T-cell (primary cell): ENCODE measurements at places on chromosomes 3 and 15. TPM values are rescaled to one million over a fixed set of nuclear protein-coding genes. Genes with fewer than 3 reads are reported as not detected.

GRCh38 chr3:113498221-113499005, 16.5 kb downstream of the SPICE1 start:
- H3K27ac ChIP-seq = no peak overlapping the region
- no peak overlapping the region for H3K4me3 ChIP-seq
- no peaks in the 10 kb centered on the region for H3K36me3 ChIP-seq
- H3K27me3 ChIP-seq = no peaks in the 10 kb centered on the region
- no peaks in the 10 kb centered on the region for H3K4me1 ChIP-seq

DNA sequence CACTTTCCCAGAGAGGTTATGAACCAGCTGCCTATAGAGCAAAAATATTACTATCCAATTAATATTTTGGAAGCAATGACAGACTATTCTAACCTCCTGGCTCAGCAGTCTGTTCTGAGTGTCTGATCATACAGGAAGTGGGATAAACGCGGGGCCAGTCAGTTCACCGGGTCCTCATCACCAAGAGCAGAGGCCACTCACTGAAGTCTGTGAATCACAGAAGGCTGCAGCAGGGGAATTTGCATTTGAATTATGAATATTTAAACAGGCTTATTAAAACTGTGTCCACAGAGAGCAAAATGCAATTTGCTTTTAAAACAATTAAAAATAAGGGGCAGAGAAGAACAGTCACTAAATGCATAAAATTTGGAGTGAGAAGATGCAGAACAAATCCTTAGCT, 305.2 kb downstream of the MCTP2 start:
- H3K4me1 ChIP-seq = no peaks in the 10 kb centered on the region
- no peak for DNase-seq
- H3K36me3 ChIP-seq = no peaks in the 10 kb centered on the region
- no peak overlapping the region for H3K4me3 ChIP-seq
- no peaks in the 10 kb centered on the region for H3K27me3 ChIP-seq

GRCh38 chr15:70584838-70585706, 178.3 kb downstream of the UACA start:
- DNase-seq = peak; percentile 42
- no peaks in the 10 kb centered on the region for H3K36me3 ChIP-seq
- H3K4me1 ChIP-seq = peaks cover 14% of the 10 kb centered on the region
- no peaks in the 10 kb centered on the region for H3K27me3 ChIP-seq
- no peak overlapping the region for H3K4me3 ChIP-seq

MYRIP gene
- not detected for total RNA-seq

GRCh38 chr15:82875411-82876003, 66.1 kb downstream of the WHAMM start:
- H3K4me1 ChIP-seq = no peaks in the 10 kb centered on the region
- no peak overlapping the region for H3K4me3 ChIP-seq
- H3K27ac ChIP-seq = no peak overlapping the region
- no peaks in the 10 kb centered on the region for H3K36me3 ChIP-seq
- no peak for DNase-seq

DNA sequence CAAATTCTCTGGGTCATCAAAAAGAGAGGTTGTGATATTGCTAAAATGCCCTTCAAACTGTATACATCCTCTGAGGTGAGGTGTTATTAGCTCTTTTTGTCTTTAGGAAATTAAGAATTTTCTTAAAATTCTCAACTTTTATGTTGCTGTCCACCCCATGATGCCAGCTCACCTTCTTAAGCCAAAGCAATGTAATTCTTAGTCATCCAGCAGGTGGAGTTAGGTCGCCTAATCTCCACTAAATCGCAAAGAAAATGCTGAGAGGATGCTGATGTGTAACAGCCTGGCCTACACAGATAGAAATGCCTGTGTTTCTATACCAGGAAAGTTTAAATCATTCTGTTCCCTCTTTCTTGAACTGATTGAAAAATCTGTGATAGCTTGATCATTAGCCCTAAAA, 770.2 kb upstream of the ALCAM start:
- H3K27me3 ChIP-seq = no peaks in the 10 kb centered on the region
- H3K4me3 ChIP-seq = no peak overlapping the region
- no peak overlapping the region for H3K27ac ChIP-seq
- no peak for DNase-seq
- H3K4me1 ChIP-seq = no peaks in the 10 kb centered on the region

GRCh38 chr15:71601038-71601834, 209.1 kb upstream of the NR2E3 start:
- no peak overlapping the region for H3K27ac ChIP-seq
- no peak overlapping the region for H3K4me3 ChIP-seq
- DNase-seq = no peak
- H3K4me1 ChIP-seq = no peaks in the 10 kb centered on the region
- H3K36me3 ChIP-seq = no peaks in the 10 kb centered on the region

- H3K36me3 ChIP-seq = no peaks in the 10 kb centered on the region
- no peak overlapping the region for H3K4me3 ChIP-seq
- peaks cover 10% of the 10 kb centered on the region for H3K27me3 ChIP-seq
- no peak overlapping the region for H3K27ac ChIP-seq
- H3K4me1 ChIP-seq = no peaks in the 10 kb centered on the region
Measured at GRCh38 chr15:92323525-92323924, 70.2 kb upstream of the ST8SIA2 start.

- no peaks in the 10 kb centered on the region for H3K4me1 ChIP-seq
- no peaks in the 10 kb centered on the region for H3K27me3 ChIP-seq
- H3K27ac ChIP-seq = no peak overlapping the region
- peaks cover 12% of the 10 kb centered on the region for H3K36me3 ChIP-seq
- H3K4me3 ChIP-seq = no peak overlapping the region
- DNase-seq = no peak
Measured at GRCh38 chr3:53221827-53222182, 34.0 kb downstream of the TKT start.

HEG1 gene
- 22.6 TPM for total RNA-seq

LMAN1L gene
- 1.6 TPM for total RNA-seq

DNA sequence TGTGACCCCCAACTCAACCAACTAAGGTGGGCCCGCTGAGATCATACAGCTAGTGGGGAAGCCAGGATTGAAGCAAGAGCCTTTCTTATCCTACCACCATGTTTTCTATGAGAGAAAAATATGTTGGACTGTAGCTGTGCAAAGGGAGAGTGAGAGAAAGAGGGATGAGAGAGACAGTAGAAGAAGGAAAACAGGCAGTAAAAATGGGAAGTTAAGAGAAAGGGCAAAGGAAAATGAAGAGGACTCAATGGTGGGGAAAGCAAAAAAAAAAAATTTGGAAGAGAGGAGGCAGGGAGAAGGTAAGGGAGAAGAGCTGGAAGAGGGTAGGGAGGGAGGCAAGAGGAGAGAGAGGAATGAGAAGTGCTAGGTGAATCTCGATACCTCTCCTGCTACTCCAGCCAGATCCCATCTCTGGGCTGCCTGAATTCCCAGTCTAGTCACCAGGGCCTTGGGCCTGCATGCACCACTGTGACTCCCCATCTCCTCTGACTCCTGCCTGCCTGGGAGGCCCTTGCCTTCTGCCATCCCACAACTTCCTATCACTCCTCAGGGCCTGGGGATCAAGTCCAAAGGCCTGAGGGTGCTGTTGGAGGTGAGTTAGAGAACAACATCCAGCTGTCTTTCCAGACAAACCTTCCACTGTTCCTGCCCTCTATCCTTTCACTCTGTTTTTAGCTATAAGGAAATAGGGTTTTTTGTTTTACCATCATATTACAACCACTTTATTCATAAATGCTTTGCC, 15.7 kb downstream of the FAM81A start:
- DNase-seq = no peak
- no peaks in the 10 kb centered on the region for H3K4me1 ChIP-seq
- no peak overlapping the region for H3K4me3 ChIP-seq

DNA sequence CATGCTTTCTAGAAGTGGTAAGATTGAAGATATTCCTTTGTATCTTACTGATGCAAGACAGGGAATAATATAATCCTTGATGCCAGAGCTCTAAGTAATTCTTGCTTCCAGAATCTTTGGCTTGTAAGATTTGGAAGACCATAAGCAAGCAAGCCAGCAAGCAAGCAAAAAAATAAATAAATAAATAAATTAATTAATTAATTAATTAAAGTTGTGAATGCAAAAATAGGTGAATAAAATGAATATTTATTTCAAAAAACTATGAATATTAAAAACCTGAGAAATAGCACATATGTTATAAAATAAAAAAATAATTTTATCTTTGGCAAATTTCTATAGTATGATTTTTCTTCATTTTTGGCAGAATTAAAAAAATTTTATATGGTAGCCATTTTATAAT, 750.2 kb upstream of the ARRDC4 start:
- no peaks in the 10 kb centered on the region for H3K27me3 ChIP-seq
- no peak for DNase-seq

PTH1R gene
- not detected for total RNA-seq

DNA sequence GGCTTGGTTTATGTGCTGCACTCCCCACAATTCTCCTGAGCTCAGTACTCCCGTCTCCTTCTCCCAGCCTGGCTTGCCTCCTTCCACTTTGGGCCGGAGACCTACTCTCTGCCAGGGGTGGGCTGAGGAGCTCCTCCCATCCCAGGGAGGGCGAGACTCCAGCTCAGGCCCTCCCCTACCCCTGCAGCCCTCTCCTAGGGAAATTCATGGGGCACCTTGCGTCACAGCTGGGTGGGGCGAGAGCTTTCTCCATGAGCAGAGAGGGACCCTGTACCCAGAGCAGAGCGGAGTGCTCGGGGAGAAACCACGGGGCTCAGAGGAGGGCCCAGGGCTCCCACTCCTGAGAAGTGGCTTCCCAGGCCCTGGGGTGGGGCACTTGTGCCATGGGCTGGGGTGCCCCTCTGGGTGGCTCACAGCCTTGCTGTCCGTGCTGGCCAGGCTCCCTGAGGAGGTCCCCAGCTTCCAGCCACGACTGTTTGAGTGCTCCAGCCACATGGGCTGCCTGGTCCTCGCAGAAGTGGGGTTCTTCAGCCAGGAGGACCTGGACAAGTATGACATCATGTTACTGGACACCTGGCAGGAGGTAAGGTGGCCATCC, 13.3 kb downstream of the VILL start:
- no peak for DNase-seq
- H3K36me3 ChIP-seq = peaks cover 73% of the 10 kb centered on the region
- no peak overlapping the region for H3K4me3 ChIP-seq
- H3K27ac ChIP-seq = no peak overlapping the region
- H3K4me1 ChIP-seq = peaks cover 23% of the 10 kb centered on the region

GRCh38 chr3:47007482-47008233, 28.2 kb downstream of the NBEAL2 start:
- H3K4me1 ChIP-seq = peaks cover 22% of the 10 kb centered on the region
- DNase-seq = no peak
- no peak overlapping the region for H3K27ac ChIP-seq
- no peak overlapping the region for H3K4me3 ChIP-seq
- H3K27me3 ChIP-seq = no peaks in the 10 kb centered on the region
- peaks cover 52% of the 10 kb centered on the region for H3K36me3 ChIP-seq

SLC25A36 gene
- 112 TPM for total RNA-seq

- H3K36me3 ChIP-seq = no peaks in the 10 kb centered on the region
- DNase-seq = no peak
- H3K27ac ChIP-seq = no peak overlapping the region
Measured at GRCh38 chr3:156770699-156771414, 55.3 kb upstream of the LEKR1 start.

C2CD4A gene
- not detected for total RNA-seq

INKA1 gene
- total RNA-seq = 2.7 TPM

NSMCE3 gene
- 16.1 TPM for total RNA-seq

- peaks cover 45% of the 10 kb centered on the region for H3K4me1 ChIP-seq
- no peak overlapping the region for H3K4me3 ChIP-seq
- no peaks in the 10 kb centered on the region for H3K36me3 ChIP-seq
- H3K27me3 ChIP-seq = no peaks in the 10 kb centered on the region
- H3K27ac ChIP-seq = no peak overlapping the region
Measured at GRCh38 chr15:100113351-100114080, 228.3 kb downstream of the ADAMTS17 start.

- H3K36me3 ChIP-seq = no peaks in the 10 kb centered on the region
- H3K27me3 ChIP-seq = no peaks in the 10 kb centered on the region
- H3K4me1 ChIP-seq = no peaks in the 10 kb centered on the region
- no peak overlapping the region for H3K4me3 ChIP-seq
- H3K27ac ChIP-seq = no peak overlapping the region
- no peak for DNase-seq
Measured at GRCh38 chr3:104911376-104911775, 455.3 kb upstream of the ALCAM start.

GRCh38 chr3:37402351-37402750, 228.0 kb upstream of the LRRFIP2 start:
- H3K4me1 ChIP-seq = no peaks in the 10 kb centered on the region
- H3K27ac ChIP-seq = no peak overlapping the region
- H3K4me3 ChIP-seq = no peak overlapping the region
- no peaks in the 10 kb centered on the region for H3K36me3 ChIP-seq

DNA sequence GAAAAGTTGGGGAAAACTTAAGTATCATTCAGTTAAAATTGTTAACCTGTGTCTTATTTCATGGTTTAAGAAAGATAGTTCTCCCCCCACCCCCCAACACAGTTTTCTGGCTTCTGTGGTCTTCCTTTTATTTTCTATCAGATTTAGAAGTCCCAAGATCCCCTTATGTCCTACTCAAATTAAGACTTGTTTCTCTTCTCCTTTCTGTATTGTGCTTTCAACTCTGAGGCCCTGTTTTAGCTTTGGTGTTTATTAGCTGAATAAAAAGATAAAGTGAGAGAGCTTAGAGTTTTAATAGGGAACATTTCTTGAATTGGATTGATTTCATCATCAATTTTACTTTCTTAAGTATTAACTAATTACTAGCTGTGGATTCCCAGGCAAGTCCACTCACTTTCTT, 62.6 kb downstream of the AKAP13 start:
- no peak for DNase-seq
- no peaks in the 10 kb centered on the region for H3K36me3 ChIP-seq
- no peak overlapping the region for H3K4me3 ChIP-seq
- peaks cover 10% of the 10 kb centered on the region for H3K4me1 ChIP-seq
- H3K27ac ChIP-seq = peak overlapping the region; percentile 13

DNA sequence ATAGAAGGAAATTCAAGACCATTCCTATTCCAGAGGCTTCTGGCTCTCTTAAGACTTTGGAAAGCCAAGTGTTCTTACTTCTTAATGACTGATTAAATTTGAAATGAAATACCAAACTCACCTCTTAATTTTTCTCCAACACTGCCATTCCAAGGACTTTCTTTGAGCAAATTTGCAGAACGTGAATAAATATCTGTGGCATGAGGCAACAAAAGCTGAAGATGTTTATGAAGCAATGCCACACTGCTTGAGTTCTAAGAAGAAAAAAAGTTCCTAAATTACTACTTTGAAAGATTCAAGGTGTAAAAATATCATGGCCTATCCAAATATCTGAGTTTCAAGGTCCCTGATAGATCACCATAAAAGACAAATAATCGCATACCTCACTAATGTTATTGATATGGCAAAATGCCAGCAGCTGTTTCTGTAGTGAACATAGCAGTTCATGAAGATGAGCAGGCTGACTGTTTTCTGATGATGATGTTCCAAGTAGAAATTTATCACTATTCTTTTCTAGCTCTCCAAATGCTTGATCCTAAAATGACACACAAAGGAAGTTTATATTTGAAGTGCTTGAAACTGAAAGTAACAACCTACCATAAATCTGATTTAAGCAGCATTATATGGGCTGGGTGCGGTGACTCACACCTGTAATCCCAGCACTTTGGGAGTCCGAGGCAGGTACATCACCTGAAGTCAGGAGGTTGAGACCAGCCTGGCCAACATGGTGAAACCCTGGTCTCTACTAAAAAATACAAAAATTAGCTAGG, 104.4 kb downstream of the HERC1 start:
- no peaks in the 10 kb centered on the region for H3K36me3 ChIP-seq
- H3K4me3 ChIP-seq = no peak overlapping the region
- H3K27ac ChIP-seq = no peak overlapping the region
- no peaks in the 10 kb centered on the region for H3K27me3 ChIP-seq
- no peak for DNase-seq
